ENCODE measurements at places on chromosomes 3 and 15.

- no peak for ATAC-seq
Observed at GRCh38 chr15:81254916-81255290, 58.2 kb downstream of the IL16 start.

DNA sequence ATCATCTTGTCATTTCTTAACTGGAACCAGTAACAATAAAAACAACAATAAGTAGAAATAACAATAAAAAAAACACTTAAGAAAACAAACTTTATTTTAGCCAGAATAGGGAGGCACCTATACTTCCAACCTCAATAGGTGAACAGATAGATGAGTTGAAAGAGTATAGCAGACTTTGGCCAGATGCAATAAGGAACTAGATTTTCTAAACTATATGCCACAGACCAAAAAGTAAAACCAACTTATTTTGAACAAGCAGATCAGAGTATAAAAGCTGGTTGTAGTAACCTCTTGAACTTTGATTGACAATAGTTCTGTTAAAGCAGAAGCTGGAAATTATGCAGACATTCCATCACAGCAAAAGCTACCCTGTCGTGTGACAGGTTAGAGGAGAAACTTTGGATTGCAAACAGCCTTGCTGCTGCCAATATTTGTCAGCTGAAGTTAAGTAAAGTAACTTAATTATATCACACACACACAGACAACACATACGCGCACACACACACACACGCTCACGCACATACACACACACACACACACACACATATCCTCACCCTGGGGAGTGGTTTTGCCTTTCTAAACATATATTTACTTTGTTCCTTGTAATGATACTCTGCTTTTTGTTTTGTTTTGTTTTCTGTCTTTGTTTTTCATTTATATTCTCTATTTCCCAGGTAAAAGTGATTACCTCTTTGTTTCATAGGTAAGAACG lies 903.6 kb downstream of the VGLL3 start:
- no peak for ATAC-seq

GRCh38 chr15:37695719-37696118 lies 238.7 kb upstream of the TMCO5A start:
- peak; percentile 82 for ATAC-seq

DNA sequence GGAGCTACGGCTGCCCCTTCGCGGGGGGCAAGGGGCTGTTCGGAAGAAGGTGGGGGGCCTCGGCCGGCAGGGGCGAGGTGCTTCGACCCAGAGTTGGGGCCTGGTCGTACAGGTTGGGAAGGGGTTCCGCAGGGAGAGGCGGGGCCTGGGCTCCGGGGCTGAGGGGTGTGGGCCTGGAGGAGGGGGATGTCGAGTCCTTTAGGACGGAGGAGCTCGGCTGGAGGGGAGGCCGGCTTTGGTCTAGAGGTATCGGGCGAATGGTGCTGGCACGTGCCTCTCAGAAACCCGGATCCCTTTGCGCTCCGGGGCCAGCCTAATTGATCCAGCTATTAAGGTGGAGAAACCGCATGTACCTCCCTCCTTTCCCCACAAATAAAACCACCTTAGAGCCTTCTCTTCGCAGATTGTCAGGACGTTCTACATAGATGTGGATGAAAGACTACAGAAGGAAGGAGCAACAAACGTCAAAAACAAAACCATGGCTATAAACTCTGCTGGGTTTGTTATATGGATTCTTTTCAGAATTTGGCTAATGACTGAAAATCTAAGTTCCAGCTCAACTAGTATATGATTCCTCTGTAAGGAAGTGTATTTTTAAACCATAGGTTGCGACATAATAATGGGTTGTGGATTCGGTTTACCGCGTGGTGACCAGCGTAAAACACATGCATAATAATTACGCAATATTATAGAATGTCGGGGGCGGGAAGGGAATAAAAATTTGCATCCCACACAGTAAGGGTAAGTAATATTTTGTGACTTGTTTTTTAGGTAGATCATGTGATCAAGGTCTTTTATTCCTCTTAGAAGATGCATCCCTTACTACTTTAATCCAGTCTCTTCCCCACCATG lies 644 bp upstream of the NGLY1 start:
- ATAC-seq: peak; percentile 65

- ATAC-seq: no peak
Observed at GRCh38 chr15:45386420-45386819, 8.1 kb upstream of the GATM start.

DNA sequence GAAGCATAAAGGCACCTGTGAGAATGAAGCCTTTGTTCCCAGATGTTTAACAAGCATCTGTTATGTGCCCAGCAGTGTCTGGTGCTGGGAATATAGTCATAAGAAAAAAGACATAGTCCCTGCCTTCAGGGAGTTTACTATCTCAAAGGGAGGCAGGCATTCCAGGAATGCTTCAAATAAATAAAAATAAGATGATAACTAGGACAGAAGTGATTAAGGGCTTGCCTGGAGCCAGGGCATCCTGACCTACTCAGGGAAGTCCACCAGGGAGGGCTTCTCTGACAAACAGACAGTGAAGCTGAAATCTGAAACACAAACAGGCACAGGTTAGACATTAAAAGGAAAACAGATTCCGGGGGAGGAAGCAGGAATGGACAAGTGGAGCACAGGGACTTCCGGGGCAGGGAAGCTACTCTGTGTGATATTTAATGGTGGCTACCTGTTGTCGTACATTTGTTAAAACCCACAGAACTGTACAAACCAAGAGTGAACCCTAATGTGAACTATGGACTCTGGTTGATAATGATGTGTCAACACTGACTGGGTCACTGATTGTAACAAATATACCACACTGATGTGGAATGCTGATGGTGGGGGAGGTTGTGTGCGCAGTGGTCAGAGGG lies 53.3 kb downstream of the ITGB5 start:
- no peak for ATAC-seq

GRCh38 chr3:55484191-55484689 lies 2.9 kb downstream of the WNT5A start:
- ATAC-seq: no peak

- no peak for ATAC-seq
Observed at GRCh38 chr15:91892436-91892835, 38.9 kb downstream of the SLCO3A1 start.

DNA sequence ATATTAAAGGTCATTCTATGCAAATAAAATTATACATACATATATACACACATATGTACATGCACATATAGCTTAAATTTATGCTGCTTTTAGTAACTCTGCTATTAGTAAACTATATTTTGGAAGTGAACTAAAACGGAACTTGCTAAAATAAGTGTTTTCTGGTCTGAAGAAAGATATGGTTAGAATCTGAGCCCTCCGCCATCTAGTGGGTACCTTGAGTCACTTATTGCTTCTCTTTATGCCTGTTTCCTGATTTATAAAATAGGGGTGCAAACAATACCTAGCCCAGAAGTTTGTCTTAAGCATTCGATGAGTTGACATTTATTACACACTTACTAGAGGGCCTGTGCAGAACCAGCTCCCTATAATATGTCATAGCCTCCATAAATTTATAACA lies 255.7 kb downstream of the CNTN6 start:
- no peak for ATAC-seq

Measured in SK-N-SH treated with all-trans-retinoic acid at 6 μM for 48 hours (cell line).